ENCODE measurements at places on chromosomes 7 and 10. TPM values are rescaled to one million over a fixed set of nuclear protein-coding genes. Genes with fewer than 3 reads are reported as not detected.

- DNase-seq: peak; percentile 15
Measured at GRCh38 chr10:103632247-103632642, 138.7 kb downstream of the NEURL1 start.

DNA sequence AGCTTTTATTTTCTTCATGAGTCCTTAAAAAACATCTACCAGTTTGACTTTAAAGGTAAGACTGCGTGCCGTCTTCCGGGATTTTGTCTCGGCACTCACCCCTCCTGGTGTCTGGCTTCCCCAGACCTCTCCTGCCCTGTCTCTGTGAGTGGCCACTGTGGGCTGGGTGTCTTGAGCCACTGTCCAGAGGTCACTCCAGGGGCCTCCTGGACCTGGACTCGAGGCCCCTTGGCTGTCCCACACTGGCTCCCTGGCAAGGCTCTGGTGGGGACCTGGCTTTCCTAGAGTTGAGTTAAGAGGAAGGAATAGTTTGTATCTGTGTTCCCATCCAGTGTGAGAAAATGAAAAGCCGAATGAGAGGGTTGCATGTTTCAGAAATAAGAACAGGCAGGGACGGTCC is 95.5 kb downstream of the NKX6-2 start:
- DNase-seq: no peak

DNA sequence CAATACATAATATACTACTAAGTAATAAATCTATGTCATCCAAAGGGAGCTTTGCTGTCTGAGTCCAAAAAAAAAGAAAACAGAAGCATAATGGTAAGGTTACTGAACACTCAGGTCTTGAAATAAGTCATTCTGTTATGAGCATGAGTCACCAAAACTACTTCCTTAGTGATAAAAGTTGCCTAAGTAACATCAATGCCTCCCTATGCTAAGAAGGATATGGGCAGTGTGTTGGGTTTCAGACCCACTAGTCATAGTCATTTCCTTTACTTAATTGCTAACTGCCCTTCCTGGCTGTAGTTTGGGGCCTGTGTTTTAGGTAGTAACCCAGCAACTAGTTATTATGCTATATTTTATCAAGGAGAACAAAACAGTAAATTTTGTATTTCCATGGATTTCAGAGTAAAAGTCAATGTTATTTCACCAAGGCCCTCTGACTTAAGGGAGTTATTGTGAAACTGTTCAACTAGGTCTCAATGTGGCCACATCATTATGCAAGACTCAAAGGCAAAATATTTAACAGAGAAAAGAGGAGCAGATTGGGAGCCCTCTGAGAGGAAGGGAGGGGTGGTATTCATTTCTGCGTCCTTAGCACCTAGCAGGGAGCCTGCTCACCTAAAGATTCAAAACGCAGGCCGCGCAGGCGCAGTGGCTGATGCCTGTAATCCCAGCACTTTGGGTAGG is 11.7 kb upstream of the VIM start:
- peak; percentile 100 for DNase-seq

GRCh38 chr7:154975984-154976383 is 26.9 kb downstream of the PAXIP1 start:
- no peak for DNase-seq

DNA sequence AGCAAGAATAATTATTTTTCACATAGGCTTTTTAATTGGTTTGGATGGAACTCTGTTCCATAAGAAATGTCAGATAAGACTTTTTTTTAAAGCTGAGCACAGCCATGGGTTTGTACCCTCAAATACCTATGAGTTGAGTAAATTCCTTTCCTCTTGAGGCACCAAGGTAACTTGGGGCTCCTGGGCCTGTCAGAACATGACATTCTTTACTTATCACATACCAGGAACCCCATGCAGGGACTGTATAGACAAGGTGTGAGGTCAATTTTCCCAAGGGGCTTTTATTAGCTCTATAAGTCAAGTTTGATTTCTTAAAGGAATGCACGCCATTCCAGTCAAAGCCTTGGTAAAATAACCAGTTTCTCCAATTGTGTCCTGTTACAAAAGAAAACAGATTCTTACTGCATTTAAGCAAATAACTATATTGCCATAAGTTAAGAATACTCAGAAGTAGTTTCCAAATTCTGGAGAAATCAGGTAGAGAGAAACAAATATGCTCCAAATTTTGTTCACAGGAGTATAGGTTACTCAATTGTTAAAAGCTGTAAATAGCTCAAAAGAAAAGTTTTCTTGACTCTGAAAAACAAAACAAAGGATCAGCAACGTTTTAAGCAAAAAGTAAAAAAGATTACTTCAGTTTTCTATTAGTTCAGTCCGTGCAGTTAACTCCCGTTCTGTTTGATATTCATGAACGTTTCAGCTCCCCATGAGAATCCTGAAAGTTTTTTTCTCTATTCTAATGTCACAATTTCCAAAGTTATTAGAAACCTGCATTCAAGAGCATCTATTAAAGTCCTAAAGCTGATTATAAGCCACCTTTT is 167.5 kb upstream of the NAMPT start:
- no peak for DNase-seq

DNA sequence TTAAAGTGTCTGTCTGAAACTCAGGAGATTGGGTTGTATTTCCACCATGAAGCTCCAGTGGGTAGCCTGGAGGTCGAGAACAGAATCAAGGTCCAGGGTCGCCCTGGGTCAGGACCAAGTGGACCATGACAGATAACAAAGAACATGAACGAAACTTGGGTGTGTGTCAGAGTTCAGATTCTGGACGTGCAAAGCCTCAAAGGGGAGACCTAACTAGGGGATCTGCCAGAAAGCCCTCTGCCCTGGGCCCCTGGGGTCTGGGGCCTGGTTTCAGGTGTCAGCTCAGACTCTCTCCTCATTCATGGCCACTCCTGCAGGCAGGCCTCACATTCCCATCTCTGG is 1.6 kb downstream of the RASSF4 start:
- DNase-seq: no peak

DNA sequence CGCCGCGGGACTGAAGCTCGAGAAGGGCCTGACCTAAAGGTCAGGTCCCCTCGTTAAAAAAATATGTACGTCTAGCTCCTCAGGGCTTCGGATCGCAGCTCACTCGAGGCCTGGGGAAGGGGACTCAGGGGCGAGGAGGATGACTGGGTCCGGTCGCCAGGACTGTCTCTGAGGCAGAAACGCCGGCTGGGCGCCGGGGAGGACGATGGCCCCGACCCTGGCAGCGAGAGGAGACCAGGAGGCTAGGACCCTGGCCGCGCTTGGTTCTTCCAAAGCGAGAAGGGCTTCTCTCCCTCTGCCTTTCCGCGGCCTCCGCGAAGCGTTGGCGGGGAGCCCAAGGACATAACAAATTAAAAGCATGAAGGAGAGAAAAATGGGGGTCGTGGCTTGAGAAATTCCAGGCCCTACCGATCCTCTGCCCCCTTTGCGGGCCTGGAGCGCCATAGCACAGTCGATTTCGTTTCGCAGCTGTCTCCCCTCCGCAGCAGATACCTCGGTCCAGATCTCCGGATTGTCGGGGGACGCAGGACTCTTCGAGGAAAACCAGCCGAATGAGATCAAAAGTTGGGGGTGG is 3.1 kb downstream of the NKX2-3 start:
- DNase-seq: no peak

DNA sequence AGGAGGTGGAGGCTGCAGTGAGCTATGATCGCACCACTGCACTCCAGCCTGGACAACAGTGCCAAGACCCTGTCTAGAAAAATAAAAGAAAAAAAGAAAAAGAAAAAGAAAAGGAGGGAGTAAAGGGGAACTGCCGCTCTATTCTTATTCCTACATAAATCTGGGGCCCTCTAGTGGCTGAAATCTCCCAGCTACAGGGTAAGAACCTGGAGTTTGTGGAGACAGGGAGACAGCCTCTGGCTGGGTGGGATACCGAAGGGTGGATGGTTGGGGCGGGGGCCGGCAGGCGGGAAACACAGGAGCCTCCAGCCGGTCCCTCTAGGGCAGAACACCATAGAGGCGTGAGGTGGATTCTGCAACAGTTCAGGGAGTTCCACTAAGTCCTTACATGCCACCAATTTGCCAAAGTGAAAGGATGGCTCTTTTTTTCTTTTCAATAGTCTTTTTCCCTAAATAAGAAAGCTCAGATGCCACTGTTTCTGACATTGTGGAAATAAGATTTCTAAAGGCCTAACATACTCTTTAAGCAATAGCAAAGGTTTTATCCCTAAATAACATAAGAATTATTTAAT is 117.3 kb downstream of the SVIL start:
- DNase-seq: peak; percentile 32

- no peak for DNase-seq
Measured at GRCh38 chr10:13658264-13658663, 71.5 kb downstream of the PRPF18 start.

DNA sequence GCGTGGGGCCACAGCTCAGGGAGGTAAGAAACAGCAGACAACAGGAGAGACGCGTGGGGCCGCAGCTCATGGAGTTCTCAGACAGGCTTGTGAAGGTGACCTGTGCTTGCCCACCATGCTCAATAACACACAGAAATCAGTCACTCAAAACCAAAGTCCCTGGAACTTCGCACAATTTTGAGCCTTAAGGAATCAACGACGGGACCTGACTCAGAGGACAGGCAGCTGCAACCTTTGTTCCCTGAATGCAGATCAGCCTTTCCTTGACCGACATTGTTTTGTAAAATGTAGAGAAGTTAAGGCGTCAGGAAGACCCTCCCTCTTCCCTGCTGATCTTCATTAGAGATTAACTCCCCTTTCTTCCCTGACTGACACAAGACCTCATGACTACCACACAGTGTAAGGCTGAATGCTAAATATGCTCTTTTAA is 8.5 kb upstream of the KNDC1 start:
- DNase-seq: no peak

- DNase-seq: no peak
Measured at GRCh38 chr10:92122941-92123450, 167.9 kb downstream of the CPEB3 start.

DNA sequence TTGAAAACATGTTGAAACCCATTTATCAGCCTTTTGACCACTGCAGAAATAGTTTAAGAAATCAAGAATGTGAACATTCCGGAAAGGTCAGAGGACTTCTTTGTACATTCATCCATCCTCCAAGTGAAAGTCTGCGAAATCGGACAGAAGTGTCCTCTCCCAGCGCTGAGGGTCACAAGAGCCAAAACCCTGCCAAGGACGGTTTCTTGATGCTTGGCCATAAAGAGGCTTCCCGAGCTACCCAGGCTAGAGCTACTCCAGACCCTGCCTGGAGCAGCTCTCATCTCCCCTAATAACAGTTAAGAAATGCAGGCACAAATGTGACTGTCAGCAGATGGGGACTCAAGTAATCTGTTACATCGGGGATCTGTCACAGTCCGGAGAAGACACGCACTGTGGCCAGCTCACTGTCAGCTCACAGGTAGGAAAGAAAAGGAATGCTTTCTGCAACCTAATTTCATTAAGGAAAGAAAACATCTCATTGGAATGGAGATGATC is 4.5 kb upstream of the CYTH3 start:
- DNase-seq: no peak

Gene CASTOR2
- 8.3 TPM for total RNA-seq

GRCh38 chr10:21172930-21173801 is 276.1 kb upstream of the NEBL start:
- DNase-seq: peak; percentile 49

DNA sequence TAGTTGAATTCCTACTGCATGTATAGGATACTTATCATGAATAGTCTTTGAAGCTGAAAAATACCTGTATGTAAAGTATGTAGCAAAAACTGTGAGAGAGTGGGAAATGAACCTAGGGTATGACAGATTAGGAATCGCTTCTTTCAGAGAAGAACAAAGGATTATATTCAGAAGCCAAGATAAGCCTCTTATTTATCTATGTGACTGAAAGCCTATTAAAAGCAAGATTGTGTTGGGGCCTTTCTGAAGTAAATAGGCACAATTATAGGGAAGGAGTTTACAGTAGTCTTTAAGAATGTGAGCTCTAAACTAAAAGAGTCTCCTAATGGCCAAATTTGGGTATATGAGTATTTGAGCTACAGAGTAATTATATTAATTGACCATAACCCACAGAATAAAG is 102.1 kb downstream of the MTERF1 start:
- DNase-seq: no peak

DNA sequence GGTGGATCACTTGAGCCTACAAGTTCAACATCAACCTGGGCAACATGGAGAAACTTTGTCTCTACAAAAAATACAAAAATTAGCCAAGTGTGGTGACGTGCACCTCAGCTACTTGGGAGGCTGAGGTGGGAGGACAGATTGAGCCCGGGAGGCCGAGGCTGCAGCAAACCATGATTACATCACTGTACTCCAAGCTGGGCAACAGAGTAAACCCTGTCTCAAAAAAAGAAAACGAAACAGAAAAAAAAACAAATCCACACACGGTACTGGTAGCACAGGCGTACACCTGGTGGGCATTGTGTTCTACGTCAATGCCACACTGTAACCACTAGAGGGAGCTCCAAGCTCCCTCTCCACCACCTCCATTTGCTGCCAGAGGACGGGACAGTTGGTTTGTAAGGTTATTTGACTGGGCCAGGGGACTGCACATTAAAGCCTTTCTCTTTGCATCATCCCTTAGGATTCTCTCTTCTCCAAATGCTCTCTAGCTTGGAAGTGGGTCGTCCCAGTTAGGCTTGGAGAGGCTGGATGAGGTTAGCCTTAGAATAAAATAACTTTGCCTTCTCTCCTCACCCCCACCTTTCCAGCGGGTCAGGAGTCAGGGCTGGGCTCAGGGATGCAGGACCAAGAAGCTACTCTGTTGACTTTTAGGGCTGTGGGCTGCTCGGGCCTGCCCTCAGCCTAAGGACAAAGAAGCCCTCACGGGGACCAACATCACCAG is 130.8 kb downstream of the SORBS1 start:
- DNase-seq: peak; percentile 71

- peak; percentile 32 for DNase-seq
Measured at GRCh38 chr10:109773288-109774120, 149.8 kb downstream of the XPNPEP1 start.

Gene LIPM
- total RNA-seq: not detected

- DNase-seq: no peak
Measured at GRCh38 chr10:4887501-4887900, 61.5 kb downstream of the AKR1E2 start.

Gene PIK3CG
- total RNA-seq: 3.5 TPM

DNA sequence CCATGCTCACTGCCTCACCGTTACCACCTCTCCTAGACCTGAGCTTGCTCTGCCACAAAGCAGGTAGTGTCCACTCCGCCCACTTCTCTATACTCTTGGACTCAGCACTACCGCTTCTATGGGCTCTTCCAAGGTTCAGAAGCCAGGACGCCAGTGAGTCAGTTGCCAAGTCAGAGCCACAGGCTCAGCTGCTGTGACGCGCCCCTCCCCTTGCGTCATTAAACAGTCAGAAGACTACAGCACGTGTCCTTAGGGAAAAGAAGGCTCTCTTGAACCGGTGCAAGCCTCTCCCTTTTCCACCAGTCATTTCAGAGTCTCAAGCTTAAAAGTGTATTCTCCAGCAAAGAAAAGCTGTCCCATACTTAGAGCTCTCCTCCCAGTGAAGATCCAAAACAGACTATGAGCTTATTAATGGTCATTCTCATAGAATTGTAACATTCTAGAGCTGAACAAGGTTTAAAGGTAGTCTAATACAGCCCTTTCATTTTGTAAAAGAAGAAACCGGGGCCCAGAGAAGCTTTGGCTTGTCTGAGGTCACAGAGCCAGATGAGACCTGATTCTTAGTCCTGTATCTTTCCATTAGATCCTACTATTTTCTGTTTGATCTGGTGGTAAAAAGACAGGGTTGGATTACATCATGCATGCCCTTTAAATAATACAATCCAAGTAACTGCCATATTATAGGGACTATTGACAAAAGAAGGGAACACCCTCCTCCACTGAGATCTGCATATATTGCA is 40.9 kb upstream of the MET start:
- DNase-seq: peak; percentile 48
